ENCODE measurements at places on chromosomes 2 and 18.

DNA sequence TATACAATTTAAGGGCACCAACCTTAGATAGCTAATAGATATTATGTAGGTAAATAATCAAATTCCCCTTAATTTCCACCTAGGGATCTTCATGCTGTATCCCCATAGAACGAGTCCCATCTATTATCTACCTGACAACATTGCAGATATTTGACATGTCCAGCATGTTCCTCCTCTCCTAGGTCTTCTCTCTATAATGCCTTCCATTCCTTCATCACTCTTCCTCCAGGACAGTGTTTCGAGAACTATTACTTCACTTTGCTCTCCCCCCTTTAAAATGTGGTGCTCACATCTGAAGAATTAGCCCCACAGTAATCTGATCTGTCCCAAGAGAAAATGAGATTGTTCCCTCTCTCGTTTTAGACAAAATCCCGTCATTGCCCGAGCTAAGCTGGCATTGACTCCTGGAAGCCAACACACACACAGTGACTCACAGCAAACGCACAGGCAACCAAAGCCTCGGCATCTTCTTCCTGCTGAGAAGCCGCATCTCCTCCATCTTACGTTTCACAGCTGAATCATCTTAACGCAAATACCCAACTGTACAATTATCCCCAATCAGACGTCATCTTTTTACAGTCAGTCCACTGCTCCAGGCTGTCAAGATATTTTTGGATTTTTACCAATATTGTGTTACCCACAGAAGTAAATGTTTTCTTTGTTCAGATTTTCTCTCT, 162.9 kb upstream of the AGAP1 start:
- no peak for DNase-seq

GRCh38 chr18:48732767-48733424, 194.1 kb downstream of the CTIF start:
- no peak for DNase-seq

DNA sequence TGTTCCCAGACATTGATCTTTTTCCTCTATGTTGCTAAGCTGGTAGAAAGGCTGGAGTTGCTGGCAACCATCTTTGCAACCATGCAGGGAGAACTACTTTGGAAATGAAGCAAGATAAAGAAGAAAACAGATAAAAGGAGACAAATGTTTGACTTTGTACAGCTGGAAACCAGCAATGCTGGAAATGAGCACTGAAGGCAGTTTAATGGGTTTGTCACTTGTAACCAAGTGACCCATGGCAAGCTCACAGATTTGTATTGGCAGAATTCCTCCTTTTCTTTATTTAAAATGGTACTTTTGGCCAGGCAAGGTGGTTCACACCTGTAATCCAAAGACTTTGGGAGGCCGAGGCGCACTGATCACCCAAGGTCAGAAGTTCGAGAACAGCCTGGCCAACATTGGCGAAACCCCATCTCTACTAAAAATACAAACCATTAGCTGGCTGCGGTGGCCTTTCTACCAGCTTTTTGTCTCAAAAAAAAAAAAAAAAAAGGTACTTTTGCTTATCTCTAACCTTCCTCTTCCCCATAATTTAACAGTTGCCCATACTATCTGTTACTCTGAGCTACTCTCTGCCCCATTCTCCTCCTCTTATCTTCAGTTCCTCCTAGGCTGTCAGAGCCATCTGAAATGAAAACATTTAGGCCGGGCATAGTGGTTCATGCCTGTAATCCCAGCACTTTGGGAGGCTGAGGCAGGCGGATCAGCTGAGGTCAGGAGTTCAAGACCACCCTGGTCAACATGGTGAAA, 2.0 kb upstream of the BOLA3 start:
- DNase-seq = no peak

DNA sequence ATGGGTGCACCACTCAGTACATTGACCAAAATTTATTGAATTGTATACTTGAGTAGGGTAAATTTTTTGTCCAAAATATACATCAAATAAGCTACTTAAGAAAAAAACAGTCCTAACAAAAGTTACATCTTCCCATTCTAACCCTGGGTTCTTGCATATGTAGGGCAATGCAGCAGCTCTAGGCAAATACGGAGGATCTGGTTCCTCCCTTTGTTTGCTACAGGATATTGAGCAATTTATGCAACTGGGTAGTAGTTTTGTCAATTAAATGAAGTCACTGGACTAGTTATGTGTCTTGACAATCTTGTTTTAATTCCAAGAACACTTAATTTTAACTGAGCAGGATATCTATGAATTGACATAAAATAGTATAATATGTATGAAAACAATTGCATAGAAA, 1507.2 kb upstream of the PIK3C3 start:
- DNase-seq = no peak

All from right forelimb (tissue), 1 donor.